Activated CD4-positive, alpha-beta T cell treated with anti-CD3 and anti-CD28 coated beads for 24 hours (primary cell): ENCODE measurements at places on chromosomes 5 and 9.

DNA sequence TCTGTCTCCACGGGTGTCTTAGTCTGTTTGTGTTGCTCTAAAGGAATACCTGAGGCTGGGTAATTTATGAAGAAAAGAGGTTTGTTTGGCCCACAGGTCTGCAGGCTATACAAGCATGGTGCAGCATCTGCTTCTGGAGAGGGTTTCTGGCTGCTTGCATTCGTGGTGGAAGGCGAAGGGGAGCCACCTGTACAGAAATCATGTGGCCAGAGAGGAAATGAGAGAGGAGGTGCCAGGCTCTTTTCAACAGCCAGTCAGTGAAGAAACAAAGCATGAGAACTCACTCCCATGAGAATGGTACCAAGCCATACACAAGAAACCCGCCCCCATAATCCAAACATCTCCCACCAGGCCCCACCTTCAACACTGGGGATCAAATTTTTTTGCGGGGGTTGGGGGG is 53.4 kb downstream of the PFDN1 start:
- DNase-seq: no peak

DNA sequence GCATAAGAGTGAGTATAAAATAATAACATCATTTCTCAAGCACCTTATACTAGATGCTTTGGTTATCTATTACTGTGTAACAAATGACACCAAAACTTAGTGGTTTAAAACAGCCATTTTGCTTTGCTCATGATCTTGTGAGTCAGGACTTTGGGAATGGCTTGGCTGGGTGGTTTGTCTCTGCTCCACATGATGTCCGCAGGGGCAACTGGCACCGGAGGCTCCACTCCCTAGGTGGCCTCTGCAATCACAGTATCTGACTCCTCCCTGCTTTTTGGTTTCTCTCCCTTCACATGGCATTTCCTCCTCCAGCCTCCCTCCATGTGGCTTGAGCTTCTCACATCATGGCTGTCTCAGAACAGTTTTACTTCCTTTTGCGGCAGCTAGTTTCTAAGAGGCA is 259.5 kb downstream of the GAS1 start:
- DNase-seq: no peak

DNA sequence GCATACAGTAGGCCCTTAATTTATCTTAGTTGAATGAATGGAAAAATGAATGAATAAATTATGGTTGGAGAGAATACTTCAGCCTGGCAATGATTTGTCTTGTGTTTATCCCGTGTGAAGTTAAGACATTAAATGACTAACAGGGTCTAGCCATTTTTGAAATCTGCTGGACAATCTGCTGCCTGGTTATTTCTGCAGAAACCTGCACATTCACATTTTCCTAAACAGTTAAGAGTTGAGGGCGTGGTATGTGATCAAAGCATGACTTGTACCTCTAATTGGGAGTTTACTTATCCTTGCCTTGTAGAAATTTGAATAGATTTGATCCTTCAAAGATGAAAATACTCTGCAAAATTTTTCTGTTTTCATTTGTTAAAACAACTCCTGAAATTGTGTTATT is 34.6 kb upstream of the NDFIP1 start:
- no peak for DNase-seq

- no peak for DNase-seq
Observed at GRCh38 chr9:83441390-83441789, 96.8 kb downstream of the FRMD3 start.

- DNase-seq: no peak
Observed at GRCh38 chr9:136429075-136429628, 10.5 kb downstream of the INPP5E start.

GRCh38 chr5:10591966-10592365 is 28.1 kb downstream of the ANKRD33B start:
- DNase-seq: no peak

GRCh38 chr9:109013679-109014607 is 644 bp upstream of the CTNNAL1 start:
- no peak for DNase-seq

DNA sequence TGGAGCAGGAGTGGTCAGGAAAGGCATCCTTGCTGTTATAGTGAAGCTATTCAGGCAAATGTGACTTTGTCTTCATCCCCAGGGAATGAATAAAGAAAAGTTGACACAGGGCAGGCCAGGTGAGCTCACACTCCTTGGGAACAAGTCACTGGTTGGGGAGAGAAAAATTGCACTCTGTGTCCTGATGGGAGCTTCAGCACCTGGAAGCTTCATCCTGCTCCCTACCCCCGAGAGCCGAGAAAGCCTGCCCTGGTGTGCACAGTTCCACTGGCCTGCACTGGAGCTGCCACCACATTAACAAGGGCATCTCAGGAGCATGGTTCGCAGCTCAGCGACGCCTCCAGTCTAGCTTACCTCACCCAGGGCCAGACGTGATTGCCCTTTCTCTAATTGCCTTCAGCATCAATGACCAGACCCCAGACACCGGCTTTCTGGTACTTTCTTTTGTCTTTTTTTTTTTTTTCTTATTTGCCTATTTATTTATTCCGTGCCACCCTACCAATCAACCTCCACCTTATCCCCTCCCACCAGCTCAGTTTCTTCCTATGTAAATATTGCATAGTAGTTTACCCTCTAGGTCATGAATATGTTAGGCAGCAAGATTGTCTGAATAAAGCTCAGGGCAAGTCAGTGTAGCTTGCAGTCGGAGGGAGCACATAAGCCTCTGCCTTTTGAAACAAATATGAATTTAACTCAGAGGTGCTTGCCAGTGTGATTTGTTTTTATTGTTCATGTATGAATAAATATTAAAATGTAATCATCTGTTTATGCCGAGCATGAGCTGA is 87.4 kb downstream of the DOCK2 start:
- no peak for DNase-seq

GRCh38 chr5:135244620-135245021 is 154.4 kb downstream of the MACROH2A1 start:
- DNase-seq: no peak

DNA sequence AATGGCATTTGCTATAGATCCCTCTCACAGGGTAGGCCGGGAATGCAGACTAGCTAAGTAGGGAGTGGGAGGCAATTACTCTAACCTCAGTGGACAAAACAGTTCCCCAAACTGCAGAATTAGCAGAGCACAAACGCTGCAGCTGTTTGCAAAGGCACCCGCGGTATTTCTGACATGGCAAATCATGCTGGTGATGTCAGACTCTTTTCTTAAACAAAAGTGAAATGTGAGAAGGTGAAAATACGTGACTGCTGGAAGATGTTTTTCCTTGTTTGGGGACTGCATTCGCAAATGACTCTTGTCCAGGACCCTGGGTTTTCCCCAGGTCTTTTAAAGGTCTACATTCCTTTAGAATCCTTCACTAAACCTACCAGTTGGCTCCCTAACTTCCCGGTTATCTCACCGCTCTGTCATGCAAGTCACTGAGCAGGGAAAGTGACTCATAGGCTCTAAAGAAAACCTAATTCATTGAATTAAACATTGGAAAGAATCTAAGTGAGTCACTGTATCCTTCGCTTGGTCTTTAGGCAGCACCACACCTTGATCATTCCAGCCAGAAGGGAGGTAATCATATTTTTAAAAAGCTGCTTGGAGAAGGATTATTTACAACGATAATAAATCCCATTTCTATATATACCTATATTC is 91.5 kb upstream of the DNAH5 start:
- no peak for DNase-seq

DNA sequence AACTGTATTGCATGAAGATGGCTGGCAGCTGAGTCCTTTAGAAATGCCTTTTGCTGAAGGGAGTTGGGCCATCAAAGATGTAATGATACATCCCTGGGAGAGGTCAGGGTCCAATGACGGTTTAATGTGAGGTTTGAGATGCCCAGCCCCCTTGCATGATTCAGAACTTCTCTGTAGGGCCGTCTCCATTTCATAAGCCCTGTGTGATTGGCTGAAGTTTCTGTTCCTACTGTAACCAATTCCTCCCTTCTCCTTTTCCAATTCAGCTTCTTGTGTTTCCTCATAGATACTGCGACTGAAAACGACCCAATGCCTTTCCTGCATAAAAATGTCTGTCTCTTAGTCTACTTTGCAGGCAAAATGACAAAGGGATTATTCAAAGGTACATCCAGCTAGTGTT is 47.9 kb upstream of the ST8SIA4 start:
- DNase-seq: no peak

DNA sequence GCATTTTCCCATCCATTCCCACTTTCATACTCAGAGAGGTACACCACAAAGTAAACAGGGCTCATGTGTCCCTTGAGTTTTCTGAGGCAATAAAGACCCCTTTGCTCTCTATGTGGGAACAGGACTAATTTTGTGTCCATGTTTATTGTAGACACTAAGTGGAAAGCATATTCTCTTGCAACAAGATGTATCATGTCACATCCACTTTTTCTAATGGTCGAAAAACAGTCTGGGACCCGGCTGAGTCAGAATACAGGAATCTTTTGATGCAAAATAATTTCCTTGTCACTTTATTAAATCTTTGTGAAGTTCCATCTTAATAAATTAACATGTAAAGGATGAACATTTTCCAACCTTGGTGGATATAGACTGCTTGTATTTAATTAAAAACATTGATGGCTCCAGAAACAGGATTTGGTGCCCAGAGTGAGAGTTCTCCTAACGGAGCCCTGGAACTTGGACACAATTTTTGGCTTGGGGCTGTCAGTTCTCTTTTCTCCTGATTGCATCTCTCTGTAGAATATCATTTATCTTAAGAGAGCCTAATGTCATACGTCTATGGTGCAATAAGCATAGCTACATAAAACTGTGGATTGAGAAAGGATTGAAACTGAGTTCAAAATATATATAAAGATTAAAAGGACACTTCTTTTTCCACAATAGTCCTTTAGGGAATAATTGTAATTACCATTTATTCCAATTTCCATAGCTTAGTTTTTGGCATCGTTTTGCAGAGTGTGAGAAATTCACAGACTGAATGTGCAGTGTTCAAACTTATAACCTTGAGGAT is 1116.7 kb upstream of the SEMA6A start:
- DNase-seq: no peak

- no peak for DNase-seq
Observed at GRCh38 chr5:139812836-139813805, 17.5 kb downstream of the PSD2 start.

GRCh38 chr9:80376180-80376579 is 804.4 kb downstream of the TLE4 start:
- DNase-seq: no peak

DNA sequence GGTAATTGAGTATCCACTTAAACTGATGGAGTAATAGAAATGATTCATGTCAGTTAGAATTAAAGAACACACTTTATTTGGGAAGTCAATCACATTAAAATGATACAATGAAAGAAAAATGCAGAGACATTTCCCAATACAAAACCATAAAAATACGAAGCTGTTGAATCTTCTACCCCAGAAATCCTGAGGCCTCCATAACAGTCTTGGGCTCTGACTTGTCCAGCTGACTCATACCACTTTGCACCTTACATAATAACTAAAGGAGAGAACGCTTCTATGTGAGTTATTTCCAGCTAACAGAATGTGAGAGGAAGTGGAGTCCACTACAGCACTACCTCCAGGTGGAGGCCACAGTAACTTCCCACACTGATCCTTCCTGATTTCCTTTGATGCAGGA is 305.0 kb downstream of the MRPS30 start:
- no peak for DNase-seq

- no peak for DNase-seq
Observed at GRCh38 chr9:133731876-133732638, 6.1 kb downstream of the SARDH start.

DNA sequence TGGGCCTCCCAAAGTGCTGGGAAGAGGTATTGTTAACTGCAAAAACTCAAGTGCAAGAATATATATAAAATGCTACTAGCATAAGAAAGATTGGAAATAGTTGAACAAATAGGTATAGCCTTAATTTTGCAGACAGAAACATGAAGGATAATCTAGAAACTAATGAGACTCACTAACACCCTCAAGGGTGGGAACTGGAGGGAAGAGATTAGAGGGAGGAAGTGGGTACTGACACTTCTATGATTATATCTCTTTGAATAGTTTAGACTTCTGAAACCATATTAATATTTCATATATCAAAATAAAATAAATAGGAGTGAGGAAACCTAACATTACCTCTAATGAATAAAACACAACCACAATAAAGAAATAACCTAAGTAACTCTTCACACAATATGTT is 23.0 kb downstream of the AUH start:
- no peak for DNase-seq

DNA sequence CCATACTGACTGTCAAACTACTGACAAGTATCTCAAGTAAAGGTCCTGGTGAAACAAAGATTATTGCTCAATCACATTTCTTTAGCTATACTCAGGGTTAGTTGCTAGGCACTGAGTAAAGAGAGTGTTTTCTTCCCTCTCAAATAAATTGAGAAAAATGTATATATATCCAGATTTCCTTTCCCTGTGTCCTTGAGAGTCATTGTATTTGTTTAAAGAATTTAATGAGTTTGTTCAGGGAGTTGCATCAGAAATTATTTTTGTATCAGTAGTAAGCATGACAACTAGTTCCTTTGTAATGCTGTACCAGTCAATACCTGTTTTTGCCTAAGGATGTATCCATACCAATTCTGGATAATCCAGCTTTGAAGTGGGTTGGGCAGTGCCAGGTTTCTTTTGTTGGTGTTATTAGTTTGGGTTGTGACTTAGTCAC is 3.2 kb upstream of the ANKHD1 start:
- no peak for DNase-seq

- no peak for DNase-seq
Observed at GRCh38 chr9:83642793-83643192, 19.9 kb downstream of the IDNK start.

DNA sequence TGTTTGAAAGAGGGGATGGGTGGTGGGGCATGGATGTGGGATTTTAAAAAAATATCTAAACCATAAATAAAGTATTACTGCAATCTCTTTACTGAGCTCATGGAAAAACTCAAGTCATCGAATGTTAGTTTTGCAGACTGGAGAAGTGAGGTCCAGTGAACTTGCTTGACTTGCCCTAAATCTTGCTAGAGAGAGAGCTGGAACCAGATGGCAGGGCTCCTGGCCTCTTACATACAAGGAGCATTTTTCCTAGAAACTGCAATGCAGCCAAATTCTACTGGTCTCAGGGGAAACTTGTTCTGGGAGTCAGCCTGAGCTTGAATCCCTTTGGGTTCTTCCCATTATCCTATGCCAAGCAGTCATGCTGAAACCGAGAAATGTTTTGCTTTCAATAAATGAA is 2.9 kb upstream of the TGFBI start:
- DNase-seq: no peak

DNA sequence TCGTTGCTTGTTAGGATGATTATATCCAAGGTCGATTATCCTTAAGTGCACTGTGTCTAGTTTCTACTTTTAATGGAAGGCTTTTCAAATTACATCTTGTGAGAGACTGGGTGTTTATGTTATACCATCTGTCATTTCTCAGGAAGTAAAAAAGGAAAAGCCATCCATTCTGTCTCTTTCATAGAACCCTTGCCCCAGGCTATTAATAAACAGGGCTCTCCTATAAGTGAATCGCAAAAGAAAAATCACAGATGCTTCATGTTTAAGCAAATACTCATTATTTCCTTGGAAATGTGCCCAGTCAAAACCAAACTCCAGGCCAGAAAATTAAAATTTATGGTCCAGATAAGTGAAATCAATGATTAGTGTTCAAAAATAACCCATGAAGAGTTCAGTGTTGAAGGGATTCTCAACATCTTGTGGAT is 58.1 kb downstream of the STARD4 start:
- no peak for DNase-seq

GRCh38 chr9:87392086-87392485 is 105.6 kb upstream of the DAPK1 start:
- DNase-seq: no peak
